ENCODE measurements at places on chromosomes 5 and 9. TPM values are rescaled to one million over a fixed set of nuclear protein-coding genes. Genes with fewer than 3 reads are reported as not detected.

GRCh38 chr5:80275347-80275746 is 19.5 kb upstream of the SERINC5 start:
- DNase-seq, result peak; percentile 19

CCNO gene
- 3.2 TPM for total RNA-seq

- DNase-seq, result no peak
Measured at GRCh38 chr9:77418226-77418625, 229.9 kb downstream of the GNA14 start.

SIT1 gene
- total RNA-seq, result not detected

- no peak for DNase-seq
Measured at GRCh38 chr5:113806904-113807303, 293.4 kb downstream of the YTHDC2 start.

GRCh38 chr5:138946831-138947560 is 71.9 kb upstream of the LRRTM2 start:
- DNase-seq, result no peak

DNA sequence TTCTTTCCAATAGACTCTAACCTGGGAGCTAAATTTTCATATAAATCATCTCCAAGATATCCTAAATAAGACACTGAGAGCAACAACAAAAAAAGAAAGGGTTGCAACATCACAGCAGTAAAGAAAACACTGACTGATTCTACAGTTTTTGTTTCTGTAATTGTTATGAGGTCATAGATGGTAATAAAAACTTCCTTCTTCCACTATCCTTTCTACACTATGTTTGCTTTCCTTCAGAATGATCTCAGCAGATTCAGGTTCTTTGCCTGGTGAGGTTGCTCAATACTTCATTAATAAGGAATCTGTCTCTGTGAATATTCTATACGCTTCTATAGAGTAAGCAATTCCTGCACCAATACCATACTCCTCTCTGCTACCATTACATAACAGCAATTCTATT is 835.6 kb upstream of the GRAMD2B start:
- DNase-seq, result no peak

DNA sequence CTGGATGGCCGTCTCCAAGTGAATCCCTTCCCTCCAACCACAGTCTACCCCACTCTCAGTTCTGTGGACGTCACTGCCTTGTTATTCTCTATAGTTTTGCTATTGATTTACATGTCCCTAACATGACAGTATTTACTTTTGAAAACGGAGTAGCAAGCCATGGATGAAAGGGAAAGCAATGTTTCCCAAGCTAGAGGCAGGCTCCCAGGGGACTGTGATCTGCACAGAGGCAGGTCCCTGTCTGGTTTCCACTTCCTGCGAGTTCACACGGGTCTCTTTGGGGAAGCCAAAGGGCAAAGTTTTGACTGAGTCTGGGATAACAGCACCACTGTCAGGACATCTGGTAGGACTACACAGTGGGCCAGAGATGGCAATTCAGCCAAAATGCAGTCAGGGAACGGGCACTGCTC is 12.7 kb downstream of the C9orf153 start:
- peak; percentile 5 for DNase-seq

FOXD4L5 gene
- 0.16 TPM for total RNA-seq

TTF1 gene
- 13.3 TPM for total RNA-seq

DNA sequence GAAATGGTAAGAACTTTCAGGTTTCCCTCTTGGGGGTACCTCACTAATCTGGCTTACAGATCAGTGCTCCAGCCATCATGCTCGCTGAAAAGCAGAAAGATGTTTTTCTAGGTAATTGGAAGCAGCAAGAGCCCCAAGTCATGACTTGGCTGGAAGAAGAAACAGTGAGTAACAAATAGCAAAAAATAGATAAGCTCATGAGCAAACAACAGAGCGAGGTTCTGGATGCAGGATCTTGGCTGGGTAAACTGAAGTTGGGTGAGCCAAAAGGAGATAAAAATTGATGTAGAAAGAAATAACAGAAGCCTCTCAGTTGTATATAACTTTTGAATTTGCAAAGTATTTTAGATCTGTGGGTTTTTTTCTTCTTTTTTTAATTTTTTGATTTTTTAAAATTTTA is 110.1 kb downstream of the INSYN2B start:
- DNase-seq, result no peak

DNA sequence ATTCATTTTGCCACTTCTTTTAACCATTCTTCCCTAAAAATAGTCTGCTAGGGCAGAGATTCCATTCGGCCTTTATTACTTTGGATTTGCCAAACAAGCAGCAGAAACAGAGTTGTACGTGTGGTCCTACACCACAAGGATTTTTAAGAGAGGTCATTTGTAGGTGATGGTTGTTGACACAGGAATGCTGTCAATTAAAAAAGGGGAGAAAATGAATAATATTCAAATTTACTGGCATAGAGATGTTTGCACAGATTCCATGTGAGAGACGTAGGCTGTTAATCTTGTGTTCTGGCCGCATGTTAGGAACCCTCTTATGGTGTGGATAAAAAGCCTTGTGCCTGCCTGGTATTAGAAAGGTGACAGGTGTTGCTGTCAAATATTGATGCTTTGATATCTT is 34.9 kb downstream of the TRIO start:
- DNase-seq, result no peak

DNA sequence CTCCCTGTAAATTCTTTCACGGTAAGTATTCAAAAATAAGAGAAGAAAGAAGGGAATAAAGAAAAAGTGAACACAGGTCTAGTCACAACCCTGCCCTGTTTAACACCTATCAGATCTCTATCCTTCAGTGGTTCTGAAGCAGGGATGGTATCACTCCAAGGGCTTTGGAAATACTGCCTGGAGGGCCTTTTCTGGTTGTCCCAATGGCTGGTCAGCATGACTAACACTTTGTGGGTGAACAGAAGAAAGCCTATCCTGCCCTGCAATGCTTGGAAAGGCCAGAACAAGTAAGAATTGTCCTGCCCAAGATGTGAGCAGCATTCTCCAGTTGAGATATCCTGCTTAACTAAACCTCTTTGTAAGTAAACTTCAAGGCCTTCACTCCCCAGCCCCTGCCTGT is 124.9 kb downstream of the TMEM167A start:
- no peak for DNase-seq
